ENCODE measurements at places on chromosomes 12 and 14.

GRCh38 chr14:35114036-35114435 is 7.8 kb downstream of the PPP2R3C start:
- peak; percentile 46 for DNase-seq

- DNase-seq, result no peak
Observed at GRCh38 chr12:25718081-25718731, 165.1 kb upstream of the LMNTD1 start.

GRCh38 chr12:109959411-109960093 is 36.6 kb downstream of the GIT2 start:
- DNase-seq, result no peak

DNA sequence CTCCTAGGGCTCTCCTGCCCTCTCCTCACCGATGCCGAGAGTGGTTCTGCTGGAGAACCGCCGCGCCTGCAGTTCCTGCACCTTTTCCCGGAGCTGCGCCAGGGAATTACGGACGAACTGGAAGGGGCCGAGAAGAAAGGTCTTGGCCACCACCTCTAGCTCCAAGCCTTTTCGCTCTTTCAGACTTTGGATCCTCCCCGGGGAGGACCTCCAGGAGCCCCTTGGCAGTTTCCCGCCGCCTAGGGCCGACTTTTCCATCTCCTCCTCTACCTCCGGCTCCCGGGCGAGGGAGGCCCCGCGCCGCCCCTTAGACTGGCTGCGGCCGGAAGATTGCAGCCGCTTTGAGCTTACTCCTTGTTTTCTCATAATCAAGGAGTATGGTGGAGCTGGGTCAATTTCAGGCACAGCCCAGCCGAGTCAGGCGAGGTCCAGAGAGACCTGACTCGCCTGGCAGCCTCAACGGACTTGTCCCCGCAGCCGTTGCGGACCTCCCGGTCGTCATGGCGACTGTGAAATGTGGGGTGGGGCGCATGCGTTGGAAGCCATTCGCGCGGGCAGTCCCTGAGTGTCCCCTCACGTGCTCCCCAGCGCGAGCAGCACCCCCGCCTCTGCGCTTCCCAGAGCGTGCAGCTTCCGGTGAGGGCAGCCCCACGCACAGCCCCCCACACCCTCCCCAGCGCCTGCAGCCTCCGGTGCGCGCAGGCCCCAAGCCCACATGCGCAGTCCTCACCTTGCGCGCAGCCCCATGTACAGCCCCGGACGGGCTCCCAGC is at the start of gene DPY19L2:
Gene DPY19L2 (minus strand): TSS at position 466 of the 772 bp plus-strand sequence. CDS start 100 bp downstream, at position 366.
- DNase-seq, result peak; percentile 60

DNA sequence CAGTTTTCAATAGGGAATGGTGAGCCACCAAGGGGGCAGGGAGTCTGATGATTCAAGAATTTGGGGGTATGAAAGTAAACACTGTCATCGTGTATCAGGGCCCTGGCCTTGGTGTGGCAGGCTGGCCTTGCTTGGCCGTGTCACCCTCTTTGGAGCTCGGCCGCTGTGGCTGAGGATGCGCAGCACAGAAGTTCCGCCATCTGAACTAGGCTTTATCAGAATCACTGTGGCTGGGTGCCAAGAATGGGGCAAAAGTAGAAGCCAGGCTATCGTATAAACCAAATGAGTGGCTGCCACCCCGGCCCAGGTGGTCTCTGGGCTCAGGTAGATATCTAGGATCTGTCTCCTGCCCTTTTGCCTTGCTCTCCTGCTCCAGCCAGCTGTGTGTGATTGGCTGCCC is 137.4 kb downstream of the PAPOLA start:
- no peak for DNase-seq

- peak; percentile 24 for DNase-seq
Observed at GRCh38 chr14:22226381-22226780, 362.6 kb downstream of the DAD1 start.

DNA sequence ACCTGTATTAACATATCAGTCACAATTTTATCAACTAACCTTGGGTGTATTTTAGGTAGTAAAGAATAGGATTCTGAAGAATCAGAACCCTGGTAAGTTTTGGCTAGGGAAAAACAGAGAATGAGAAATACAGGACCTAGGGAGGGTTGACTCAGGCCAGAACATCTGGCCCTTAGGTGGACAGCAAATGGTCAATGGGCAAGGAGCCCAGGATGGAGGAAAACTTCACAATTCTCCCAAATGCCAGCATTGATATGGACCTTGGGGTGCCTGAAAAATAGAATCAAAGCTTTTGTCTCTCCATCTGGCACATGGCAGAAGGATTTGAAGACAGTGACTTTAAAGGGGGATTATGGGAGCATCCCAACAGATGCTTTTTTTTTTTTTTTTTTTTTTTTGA is 32.7 kb upstream of the PRPF39 start:
- DNase-seq, result no peak

- no peak for DNase-seq
Observed at GRCh38 chr12:57196439-57196838, 20.2 kb upstream of the NXPH4 start.

- DNase-seq, result no peak
Observed at GRCh38 chr12:1559676-1560091, 34.7 kb downstream of the FBXL14 start.

- DNase-seq, result no peak
Observed at GRCh38 chr14:77276295-77276935, 5.4 kb upstream of the NGB start.

DNA sequence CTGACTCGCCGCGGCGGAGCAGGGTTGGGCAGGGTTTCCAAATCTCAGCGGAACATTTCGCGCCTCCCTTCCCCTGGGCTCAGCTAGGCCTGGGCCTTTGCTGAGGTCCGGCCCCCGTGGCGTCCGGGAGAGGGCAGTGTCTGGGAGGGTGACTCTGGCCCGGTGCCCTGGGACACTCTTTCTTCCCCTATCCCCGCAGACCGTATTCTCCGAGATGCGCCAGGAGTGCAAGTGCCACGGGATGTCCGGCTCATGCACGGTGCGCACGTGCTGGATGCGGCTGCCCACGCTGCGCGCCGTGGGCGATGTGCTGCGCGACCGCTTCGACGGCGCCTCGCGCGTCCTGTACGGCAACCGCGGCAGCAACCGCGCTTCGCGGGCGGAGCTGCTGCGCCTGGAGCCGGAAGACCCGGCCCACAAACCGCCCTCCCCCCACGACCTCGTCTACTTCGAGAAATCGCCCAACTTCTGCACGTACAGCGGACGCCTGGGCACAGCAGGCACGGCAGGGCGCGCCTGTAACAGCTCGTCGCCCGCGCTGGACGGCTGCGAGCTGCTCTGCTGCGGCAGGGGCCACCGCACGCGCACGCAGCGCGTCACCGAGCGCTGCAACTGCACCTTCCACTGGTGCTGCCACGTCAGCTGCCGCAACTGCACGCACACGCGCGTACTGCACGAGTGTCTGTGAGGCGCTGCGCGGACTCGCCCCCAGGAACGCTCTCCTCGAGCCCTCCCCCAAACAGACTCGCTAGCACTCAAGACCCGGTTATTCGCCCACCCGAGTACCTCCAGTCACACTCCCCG is 3.0 kb downstream of the WNT1 start:
- peak; percentile 37 for DNase-seq

DNA sequence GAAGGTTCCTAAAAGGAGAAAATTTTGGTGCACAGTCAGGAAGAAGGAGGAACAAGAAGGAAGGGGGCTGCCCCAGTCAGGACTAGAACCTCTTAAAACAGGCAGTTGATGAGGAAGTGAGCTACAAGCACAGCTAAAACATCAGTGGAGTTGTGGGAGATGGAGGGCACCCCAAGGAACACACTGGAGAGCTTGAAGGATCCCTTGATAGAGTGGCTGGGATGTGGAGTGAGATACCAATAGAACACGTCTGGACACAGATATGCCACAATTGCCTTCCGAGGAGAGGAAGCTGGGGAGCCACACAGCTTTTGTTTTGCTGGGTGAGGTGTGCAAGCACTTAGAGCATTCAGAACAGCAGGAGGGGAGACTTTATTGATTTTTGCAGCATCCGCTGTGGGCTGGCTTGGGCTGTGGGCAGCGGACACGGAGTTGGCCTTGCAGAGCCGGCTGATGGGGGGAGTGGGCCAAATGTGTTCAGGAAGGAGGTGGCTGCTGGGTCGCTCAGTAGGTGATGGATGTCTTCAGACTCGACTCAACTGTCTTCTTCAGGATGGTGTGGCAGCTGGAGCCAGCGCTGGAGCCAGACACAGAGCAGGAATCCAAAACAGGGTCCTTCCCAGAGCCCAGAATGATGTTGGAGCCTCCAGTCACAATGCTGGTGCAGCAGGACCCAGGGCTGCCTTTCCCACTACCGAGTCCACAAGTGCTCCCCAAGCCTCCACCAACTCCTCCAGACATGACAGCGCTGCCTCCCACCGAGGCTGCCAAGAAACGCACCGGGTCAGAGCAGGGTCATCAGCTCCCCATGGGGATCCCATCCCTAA is 4.7 kb upstream of the KRT79 start:
- DNase-seq, result no peak

GRCh38 chr12:89840162-89840922 is 131.7 kb upstream of the ATP2B1 start:
- DNase-seq, result no peak

DNA sequence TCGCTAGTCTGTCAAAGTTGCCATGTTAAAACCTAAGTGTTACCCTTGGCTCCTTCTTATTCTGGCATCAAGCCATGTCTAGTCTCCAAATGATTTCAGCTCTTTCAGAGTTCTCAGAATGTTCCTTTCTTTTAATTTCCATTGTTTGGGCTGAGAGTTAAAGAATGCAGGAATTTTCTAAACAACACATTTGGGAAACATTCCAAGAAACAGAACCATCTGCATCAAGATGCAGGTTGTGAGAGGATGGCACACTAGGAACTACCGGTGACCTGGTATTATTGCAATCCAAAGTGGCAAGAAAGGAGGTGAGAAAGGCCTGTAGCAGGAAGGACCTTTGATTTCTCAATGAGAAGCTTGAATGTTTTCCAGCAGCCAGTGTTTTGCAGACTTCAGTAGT is 30.1 kb downstream of the SLC35F4 start:
- no peak for DNase-seq

DNA sequence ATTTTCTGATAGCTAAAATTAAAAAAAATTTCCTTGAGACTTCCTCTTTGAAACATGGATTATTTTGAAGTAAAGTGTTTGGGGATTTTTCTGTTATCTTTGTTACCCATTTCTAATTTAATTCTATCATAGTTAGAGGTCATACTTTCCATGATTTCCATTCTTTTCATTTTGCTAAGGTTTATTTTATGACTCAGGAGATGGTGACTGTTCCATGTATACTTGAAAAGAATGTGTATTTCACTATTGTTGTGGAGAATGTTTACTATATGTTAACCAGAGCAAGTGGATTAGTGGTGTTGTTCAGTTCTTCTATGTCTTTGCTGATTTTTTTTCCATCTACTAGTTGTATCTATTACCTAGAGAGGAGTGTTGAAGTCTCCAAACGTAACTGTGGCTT is 250.5 kb upstream of the PELI2 start:
- no peak for DNase-seq

DNA sequence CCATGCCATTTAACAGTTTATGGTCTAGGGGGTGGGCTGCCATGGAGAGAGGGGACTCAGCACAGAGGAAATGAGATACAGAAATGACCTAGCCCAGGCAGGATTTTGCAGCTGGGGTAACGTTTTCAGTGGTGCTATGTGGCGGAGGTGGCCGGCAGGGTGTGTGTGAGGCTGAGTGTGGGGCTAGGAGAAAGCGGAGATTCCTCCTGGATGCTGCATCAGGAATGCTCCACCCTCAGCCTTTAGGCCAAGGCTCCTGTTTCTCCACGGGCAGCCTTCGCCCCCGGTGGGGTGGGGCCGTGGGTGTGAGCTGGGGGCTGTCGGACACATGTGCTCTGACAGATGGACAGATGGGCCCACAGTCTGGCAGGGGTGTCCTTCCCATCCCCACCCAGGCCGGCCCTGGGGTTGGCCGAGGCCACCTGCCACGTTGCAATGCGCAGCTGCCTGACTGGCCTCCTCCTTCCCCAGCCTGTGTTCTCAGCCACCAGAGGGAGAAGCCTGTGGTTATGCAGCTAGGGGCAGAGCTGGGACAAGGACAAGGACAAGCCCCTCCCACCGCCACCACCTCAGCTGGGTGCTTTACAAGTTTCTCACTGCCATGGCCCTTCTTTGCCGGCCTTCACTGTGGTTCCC is 44.3 kb downstream of the TEAD4 start:
- no peak for DNase-seq

DNA sequence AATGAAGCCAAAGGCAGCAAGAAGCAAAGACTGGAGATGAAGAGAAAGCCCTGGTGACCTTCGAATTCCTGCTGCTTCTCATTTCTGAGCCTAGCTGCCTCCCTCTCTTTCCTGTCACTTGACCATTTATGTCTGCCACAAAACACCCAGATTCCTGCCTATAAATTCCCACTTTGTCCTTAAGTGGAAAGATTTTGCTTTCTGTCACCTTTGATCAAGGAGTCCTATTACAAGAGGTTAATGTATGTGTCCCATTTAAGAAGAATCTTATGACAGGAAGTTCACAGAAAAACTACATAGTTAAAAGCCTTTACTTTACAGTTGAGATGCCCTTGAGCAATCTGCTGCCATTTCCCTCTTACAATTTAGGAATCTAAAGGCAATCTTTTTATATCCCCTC is 155.7 kb downstream of the GALC start:
- no peak for DNase-seq

- peak; percentile 46 for DNase-seq
Observed at GRCh38 chr14:90513161-90514014, 116.6 kb downstream of the CALM1 start.

GRCh38 chr14:21825845-21826244 is 152.2 kb upstream of the OR4E1 start:
- DNase-seq, result no peak

DNA sequence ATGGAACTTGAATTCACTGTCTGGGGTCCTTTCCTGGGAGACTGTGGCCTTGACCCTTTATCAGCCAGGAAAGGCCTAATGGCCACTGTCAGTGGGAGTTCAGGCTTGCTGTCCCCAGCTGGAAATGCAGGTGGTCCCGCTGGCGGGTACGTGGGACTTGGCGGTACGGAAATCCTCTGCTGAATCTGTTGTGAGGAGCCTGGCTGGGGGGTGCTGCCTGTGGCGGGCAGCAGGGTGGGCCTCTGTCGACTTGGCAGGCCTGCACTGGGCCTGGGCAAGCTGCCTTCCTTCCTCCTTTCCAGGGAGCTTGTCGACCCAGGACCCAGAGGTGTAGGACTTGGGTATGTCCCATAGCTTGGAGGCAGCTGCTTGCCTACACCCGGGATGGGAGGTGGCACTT is 26.3 kb downstream of the ZFYVE21 start:
- no peak for DNase-seq

DNA sequence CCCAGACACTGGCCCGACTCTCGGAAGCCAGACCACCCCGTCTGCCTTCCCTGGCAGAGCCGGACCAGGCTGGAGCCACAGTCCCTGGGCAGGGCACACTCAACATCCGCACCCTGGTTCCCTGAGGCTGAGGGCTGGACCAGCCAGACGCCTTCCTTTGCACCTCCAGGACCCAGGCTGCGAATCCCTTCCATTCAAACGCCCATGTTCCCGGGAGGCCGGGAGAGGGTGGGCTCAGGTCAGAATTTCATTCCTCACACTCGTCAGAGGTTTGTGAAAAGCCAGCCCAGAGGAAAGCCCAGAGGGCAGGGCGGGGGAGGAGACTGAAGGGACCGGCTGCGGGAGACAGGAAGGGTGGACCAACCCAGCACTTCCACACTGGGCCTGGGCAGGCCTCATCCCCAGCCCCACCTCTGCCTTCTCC is 58.7 kb downstream of the LRRC74A start:
- DNase-seq, result no peak
